Spleen (tissue), 13 donors: ENCODE measurements at places on chromosomes 16 and 17. TPM values are rescaled to one million over a fixed set of nuclear protein-coding genes. Genes with fewer than 3 reads are reported as not detected.

Gene ADAM11
- total RNA-seq, result not detected

Gene ORC6
- 4.6 TPM for total RNA-seq

Gene OMG
- total RNA-seq, result not detected

- no peaks in the 10 kb centered on the region for H3K27me3 ChIP-seq
- no peak overlapping the region for H3K27ac ChIP-seq
- H3K4me3 ChIP-seq, result no peak overlapping the region
- H3K4me1 ChIP-seq, result peaks cover 34% of the 10 kb centered on the region
- DNase-seq, result no peak
- no peaks in the 10 kb centered on the region for H3K36me3 ChIP-seq
Observed at GRCh38 chr17:63426917-63427308, 19.2 kb downstream of the CYB561 start.

GRCh38 chr16:49050607-49051006 is 231.0 kb downstream of the CBLN1 start:
- H3K36me3 ChIP-seq, result no peaks in the 10 kb centered on the region
- no peak overlapping the region for H3K27ac ChIP-seq
- DNase-seq, result no peak
- H3K27me3 ChIP-seq, result no peaks in the 10 kb centered on the region
- no peak overlapping the region for H3K4me3 ChIP-seq

GRCh38 chr17:78759203-78759968 is 22.7 kb downstream of the CYTH1 start:
- H3K27me3 ChIP-seq, result no peaks in the 10 kb centered on the region
- H3K4me1 ChIP-seq, result peaks cover 29% of the 10 kb centered on the region
- H3K36me3 ChIP-seq, result no peaks in the 10 kb centered on the region
- peak overlapping the region; percentile 7 for H3K4me3 ChIP-seq

DNA sequence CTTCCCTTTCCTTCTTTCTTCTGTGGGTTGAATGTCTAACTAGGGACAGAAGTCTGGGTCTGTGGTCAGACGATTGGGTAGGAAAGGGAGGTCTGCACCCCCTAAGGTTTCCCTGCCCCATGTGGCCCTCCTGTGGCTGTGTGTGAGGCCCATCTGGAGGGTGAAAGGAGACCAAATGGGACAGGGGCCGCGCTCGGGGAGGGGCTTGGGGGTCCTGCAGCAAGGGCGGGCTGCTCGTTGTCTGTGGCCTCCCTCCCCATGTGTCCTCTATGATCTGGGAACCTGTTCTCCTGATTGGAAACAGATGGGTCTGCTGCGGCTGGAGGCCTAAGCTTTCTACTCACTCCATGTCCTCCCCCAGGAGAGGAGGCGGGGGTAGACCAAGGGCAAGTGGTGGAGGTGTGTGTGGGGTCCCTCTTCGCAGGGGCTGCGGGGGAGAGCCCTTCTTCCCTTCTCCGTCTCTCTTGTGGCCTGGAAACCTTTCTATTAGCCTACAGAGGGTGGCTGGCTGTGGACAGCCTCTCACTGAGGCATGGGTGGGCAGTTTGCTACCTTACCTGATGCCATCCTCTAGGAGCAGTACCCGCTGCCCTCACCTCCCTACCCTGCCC is 18.6 kb downstream of the IGFBP4 start:
- no peaks in the 10 kb centered on the region for H3K36me3 ChIP-seq
- H3K4me1 ChIP-seq, result peaks cover 48% of the 10 kb centered on the region
- no peak for DNase-seq
- H3K27me3 ChIP-seq, result no peaks in the 10 kb centered on the region
